ENCODE measurements at places on chromosomes 6 and 20.
A peak's percentile ranks its signal among the peaks of the same experiment; 100 is the strongest.

DNA sequence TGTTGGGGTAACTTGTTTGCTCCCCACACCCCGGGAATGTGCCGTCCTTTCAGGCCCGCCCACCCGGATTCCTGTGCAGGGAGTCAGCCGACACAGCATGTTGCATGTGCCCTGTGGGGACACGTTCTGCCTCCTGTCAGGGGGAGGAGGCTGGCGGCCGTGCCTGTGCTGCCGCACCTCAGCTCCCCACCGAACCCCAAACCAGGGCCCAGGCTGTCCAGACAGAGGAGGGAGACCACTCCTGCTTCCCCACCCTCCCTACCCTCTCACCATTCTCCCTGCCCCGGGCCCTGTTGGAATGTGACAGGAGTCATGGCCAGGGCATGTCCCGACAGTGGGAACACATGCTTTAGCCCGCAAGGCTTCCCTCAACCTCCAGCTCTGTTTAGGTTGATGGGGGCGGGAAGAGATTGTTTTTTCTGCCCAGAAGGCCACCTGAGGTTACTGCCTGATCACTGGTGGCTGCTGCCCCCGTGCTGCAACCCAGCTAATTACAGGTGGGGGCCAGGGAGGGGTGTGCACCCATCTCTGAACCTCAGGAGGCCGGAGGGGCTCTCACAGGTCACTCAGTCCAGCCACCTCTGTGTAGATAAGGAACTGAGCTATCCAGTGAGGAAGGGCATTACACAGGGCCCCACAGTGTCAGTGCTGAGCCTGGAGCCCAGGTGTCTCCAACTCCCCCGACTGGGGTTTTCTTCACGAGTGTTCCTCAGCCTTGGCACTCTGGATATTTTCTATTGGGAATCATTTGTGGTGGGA, 13.6 kb downstream of the LRRC73 start:
- DNase-seq, result no peak

DNA sequence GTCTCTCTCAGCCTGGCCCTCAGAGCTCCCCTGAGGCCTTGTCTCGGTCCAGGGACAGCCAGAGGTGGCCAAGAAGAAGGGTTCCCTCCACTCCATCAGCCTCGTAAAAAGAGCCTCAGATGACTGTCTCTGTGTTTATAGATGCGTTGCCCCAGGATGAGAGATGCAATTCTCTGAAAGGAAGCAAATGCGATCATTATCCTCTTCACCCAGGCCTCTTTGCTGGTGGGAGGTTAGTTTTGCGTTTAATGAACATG, 90.4 kb downstream of the YTHDF1 start:
- no peak for DNase-seq

DNA sequence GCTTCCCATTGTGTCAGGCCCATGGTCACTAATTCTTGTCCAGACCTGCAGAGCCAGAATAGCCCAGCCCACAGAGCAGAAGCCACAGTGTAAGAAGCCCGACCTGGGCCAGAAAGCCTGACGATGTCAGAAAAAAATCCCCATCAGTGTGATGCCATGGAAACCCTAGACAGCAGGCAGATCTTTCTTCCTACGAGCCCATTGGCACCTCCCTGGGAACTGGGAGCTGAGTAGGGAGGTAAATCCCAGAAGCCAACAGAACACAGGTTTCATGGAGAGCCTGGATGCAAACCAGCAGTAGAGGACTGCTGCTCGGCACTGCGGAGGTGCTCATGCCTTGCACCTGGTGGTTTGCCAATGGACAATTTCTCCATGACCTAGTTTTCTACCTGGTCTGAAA, 82.2 kb upstream of the SLC22A16 start:
- peak; percentile 80 for DNase-seq

DNA sequence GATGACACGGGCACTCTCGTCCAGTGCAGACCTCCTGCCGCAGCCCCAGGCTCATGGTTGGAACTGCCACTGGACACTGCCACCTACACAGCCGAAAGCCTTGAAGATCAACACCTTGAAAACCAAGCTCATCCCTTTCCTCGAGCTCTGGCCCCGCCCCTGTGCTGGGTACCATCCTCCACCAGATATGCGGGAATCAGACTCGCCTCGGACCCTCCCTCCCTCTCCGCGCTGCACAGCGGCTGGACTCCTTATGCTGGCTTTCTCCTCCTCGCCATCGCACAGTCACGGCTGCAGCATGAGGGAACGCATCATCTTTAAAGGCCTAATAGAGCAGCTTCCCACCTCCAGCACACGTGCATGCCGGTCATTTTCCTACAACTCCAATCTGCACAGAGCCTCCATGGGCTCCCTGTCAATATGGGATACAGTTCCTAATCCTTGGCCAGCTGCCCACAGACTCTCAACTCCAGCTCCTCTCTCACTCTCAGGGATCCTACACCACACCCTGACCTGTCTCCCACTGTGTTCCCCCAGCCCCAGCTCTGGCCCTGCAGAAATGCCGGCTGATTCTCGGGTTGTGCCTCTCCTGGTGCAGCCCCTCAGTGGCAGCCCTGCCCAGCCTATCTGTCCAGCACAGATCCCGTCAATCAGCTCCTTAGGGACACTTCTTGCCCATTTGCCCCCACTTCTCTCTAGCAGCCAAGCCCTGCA, 23.2 kb downstream of the TXNDC5 start:
- DNase-seq, result no peak

GRCh38 chr6:43263314-43264178, 20.3 kb downstream of the TTBK1 start:
- DNase-seq, result no peak

- no peak for DNase-seq
Observed at GRCh38 chr20:22333885-22334545, 250.4 kb downstream of the FOXA2 start.

DNA sequence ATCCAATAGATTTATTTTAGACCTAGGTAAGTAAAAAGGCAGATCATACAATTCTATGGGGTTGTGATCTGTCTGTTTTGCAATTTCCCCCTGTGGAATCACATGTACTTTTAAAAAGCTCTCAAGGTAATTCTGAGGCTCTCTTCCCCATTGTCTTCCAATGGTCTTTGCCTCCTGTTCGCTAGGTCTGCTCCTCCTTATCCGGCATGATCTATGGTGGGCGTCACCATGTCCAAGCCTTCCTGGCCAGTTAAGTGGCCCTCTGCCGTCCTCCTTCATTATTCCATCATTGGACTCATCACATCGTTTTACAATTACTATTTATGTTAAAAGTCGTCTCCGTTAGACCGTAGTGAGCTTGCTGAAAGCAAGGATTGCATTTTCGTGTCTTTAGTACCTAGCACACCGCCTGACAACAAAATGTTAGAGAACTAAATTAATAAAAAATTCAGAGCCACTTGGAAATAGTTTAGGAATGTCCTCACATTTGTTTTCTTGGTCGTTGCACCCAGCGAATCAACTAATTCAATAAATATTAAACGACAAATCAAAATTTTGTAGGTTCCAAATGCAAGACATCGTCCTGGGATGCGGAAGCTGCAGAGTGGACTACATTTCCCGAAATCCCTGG, 2.2 kb upstream of the STXBP5 start:
- no peak for DNase-seq

DNA sequence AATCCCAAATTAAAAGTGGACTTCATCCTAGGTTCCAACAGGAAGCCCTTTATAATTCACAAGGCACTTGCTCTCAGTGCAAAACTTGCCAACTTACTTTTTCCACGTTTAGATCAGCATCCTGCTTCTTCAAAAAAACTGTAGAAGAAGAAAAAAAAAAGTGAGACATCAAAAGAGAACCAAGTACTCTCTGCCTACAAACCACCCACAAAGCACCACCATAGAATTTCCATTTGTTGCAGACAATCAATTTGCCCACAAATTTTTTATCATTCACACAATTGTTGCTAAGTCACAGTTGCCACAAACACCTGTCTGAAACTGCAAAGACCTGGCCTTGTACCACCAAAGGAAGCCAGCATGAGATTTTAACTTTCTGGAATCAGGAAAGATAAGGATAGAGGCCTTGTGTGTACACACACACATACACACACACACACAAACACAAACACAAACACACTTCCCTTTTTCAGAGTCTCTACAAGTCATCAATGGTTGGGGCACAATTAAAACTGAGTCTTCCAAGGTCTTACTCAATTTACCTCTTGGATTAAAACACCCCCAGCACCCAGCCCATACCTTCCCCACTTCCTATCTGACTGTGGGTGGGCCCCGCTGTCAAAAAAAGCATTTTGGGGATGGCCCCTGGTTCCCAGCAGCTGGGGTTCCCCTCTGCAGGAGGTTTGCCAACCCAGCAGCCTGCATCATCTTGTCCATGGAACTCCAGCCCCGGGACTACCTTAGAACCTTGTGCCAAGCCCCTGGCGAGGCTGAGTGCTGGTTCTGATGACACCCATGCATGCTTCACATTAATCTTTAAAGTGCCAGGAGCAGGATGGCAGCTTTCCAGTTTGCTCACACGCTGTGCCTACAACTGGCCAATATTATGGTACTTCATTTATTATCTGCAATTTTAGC, 26.5 kb downstream of the FYN start:
- no peak for DNase-seq

- DNase-seq, result no peak
Observed at GRCh38 chr6:157755746-157756411, 67.2 kb upstream of the SNX9 start.

DNA sequence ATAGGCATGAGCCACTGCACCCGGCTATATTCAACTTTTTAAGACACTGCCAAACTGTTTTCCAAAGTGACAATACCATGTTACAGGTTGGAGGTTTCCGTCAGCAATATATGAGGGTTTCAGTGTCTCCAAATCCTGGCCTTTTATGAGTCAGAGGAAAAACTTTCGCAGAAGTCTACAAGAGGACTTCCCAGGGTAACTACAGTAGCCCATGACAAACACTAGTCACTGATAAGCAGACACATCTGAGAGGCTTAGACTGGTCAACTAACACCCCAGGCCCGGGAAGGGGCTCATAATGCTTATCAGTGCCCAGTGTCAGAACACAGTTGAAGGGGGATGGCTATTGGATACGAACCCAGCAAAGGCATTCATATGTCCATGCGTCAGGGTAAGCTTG, 85.4 kb downstream of the SOX4 start:
- no peak for DNase-seq

- no peak for DNase-seq
Observed at GRCh38 chr20:8783734-8784133, 285.2 kb upstream of the PLCB4 start.

All from vagina (tissue), 2 donors.